ENCODE measurements at places on chromosomes 11 and 22.
A peak's percentile ranks its signal among the peaks of the same experiment; 100 is the strongest.

DNA sequence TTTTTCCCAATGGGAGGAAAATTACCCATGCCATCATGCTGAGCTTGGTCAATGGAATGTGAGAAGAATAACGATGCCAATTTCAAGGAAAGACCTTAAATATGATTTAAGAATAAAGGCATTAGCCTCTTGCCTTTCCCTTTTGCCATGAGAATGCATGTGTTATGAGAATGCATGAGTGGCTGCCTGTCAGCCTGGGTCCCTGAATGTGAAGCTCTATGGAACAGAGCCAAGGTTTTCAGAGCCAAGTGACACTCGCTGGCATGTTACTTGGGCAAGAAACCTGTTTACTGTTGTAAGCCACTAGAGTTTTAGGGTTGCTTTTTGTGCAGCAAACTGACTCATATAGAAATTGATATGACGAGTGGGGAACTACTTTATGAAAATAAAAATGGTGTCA is 75.7 kb downstream of the JRKL start:
- no peak for DNase-seq

DNA sequence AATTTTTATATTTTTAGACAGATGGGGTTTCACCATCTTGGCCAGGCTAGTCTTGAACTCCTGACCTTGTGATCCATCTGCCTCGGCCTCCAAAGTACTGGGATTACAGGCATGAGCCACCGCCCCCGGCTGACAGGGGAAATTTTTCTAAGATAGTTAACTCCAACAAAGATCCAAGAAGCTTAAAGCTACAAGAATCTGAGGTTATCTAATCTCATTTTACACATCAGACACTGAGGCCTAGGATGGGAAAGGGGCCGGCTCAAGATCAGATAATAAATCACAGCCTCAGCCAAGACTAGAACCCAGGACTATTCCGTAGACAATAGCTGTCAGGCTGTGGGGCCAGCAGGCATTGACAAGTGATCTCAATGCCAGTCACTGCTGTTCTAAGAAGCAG is 94.0 kb downstream of the AMBRA1 start:
- DNase-seq, result no peak

DNA sequence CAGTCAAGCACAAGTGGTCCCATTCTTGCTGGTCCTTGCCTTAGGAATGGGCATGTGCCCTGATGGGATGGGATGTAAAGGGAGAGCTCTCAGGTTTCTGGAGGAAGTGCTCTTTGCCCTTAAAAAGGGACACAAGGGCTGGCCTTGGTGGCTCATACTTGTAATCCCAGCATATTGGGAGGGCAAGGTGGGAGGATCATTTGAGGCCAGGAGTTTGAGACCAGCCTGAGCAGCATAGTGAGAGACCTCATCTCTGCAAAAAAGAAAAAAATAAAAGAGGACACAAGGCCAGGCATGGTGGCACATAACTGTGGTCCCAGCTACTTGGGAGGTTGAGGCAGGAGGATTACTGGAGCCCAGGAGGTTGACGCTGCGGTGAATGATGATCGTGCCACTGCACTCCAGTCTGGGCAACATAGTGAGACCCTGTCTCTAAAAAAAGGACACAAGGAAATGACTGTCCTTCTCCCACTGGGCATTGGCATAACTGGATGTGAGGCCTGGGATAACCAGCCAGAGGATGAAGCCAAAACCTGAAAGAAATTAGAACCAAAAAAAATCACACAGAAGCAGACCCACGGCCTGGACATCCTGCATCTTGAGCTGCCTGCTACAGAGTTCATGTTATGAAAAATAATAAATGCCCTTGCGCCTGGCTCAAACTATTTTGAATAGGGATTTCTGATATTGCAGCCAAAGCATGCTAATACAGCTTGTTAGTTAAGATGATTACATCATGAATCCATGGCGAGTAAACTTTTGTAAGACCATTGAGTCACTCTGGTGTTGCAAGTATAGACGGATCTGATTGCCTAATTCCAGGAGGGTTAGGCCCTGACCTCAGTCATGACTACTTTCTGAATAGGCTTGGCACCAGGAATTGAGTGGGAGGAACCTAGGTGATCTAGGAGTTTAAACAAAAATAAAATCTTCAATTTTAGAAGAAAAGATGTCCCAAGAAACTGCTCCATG is 12.9 kb upstream of the CRKL start:
- no peak for DNase-seq

GRCh38 chr11:57597461-57597915 is at the start of gene SERPING1:
Gene SERPING1, plus strand, starts transcription at chr11:57597685. Its CDS starts 586 bp downstream, at chr11:57598271.
- no peak for DNase-seq

DNA sequence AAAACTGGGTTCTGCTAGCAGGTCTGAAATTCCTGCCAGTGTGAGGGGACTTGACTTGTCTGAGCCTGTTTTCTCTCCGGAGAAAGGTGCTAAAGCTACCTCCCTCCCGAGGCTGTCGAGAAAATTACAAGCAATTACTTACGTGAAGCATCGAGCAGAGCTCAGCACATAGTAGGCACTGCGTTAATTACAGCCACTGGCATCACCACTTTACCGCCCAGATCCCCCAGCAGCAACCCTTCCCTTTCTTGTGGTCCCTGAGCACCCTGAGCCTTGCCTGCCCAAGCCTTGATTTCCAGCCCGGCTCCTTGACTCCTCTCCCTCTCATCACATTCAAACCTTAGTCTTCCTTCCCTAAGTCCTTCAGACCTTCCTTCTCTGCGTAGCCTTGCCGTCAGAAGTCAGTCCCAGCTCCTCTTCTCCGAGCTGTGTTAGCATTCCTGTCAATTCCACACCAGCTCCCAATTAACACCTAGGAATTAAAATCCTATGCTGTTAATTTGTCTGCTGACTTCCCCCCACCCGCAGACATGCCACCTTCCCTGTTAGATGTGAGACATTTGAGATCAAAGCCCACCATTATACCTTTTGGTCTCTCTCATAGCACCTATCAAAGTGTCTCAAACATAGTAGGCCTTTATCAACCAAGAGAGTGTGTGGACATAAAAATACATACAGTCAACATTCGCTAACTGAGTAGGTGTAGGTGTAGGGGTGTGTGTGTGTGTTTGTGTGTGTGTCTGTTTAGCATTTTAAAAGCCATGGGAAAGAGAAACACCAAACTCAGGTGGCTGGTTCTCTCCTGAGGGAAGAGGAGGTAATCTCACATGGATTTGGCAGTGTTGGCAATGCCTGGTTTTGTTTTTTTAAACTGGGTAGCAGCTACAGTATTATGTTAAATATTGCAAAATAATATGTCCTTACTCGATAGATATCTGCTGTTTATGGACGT is 2.8 kb upstream of the KCNJ5 start:
- no peak for DNase-seq

GRCh38 chr22:26894362-26894761 is 237.0 kb downstream of the MIAT start:
- no peak for DNase-seq

- DNase-seq, result no peak
Observed at GRCh38 chr11:17477361-17477760, 716 bp upstream of the ABCC8 start.

DNA sequence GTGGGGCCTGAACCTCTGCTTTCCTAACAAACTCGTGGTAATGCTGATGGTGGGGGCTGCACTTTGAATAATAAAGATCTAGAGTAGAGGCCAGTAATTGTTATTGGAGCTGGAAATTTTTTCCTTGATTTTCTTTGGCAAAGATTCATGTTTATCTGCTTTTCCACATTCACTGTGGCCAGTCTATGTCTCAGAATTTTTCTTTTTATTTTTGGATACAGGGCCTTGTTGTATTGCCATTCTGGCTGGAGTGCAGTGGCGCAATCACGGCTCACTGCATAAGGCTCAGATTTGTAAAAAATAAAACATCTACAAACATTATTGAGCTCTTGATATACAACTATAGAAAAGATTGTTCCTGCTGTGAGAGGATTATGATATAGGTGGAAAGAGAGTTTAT is 1.6 kb downstream of the TMEM135 start:
- DNase-seq, result no peak

DNA sequence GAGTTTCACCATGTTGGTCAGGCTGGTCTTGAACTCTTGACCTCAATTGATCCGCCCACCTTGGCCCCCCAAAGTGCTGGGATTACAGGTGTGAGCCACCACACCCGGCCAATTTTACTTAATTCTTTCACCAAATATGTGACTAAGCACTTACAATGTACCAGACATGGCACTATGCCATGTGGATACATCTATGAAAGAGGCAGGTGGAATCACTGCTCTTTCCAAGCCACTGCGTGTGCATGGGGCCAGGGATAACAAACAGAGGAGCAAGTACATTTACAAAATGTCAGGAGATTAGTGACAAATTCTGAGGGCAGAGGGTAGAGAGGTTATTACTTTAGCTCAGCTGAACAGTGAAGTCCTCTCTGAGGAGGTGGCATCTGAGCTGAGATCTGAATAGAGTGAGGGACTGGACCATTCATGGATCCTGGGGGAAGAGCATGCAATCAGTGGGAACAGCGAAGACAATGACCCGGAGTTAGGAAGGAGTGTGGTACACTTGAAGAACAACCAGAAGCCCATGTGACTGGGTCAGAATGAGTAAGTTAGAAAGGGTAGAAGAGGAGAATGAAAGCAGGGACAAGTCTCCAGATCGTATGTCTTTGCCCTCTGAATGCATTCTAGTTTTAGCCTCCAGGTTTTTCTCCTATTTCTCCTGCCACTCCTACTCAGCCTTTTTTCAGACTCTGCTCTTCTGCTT is 38.3 kb upstream of the GRAMD1B start:
- no peak for DNase-seq

DNA sequence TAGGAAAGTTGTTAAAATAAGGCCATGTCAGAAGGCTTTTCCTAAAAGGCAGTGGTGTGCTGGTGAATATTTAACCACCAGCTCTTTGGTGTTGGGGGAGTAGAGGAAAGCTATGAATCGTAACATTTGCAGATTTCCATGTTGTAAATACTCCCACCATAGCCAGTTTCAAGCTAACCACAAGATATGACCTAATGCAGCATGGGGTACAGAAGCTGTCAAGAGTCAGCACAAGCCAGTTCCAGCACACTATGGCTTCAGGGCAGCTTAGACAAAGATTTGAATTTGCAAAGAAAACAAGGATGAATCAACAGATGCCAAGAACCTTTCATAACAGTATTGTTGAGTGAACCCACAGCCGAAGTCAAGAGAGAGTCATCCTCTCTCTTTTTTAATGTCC is 40.0 kb downstream of the COMMD9 start:
- DNase-seq, result no peak

DNA sequence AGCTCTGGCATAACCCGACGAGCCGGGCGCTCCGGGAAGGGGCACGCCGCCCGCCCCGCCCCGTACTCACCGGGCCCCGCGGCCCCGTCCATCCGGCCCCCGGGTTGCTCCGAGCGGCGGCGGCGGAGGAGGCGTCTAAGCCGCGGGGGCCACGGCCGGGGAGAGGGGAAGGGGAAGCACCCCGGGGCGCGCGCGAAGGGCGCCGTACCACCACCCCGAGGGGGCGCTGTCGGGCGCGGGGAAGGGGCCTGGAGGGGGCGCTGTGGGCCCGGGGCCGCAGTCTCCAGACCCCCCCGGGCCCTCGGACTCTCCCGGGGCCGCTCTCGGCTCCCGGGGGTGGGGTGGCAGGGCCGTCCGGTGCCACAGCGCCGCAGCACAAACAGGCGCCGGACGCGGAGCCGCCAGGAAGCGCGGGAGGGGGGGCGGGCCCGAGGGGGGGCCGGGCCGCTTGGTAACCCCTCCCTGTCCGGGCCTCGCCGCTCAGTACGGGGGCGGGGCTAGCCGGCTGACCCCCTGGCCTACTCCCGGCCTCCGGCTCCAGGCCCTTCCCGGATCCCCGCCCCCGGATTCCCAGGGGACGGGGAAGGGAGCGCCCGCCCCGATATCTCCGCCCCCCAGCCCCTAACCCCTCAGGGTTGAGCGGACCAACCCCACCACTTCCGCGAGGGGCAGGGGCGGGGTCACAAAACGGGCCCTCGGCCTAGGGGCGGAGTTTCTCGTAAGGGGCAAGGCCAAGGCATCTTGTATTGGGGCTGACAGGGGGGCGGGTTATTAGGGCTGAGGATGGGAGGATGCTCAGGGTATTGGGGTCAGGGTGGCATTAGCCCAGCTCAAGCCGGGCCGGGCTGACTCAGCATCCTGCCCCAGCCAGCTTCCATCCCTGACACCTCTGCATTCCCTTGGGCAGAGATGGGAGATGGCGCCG is at the start of the genes EML3 and ROM1:
Gene EML3, minus strand, starts transcription at position 410 of the 925 bp plus-strand sequence. Its CDS starts 318 bp downstream, at position 92.
Gene ROM1, plus strand, starts transcription at position 892 of the 925 bp plus-strand sequence. Its CDS starts 25 bp downstream, at position 917.
- DNase-seq, result peak; percentile 95

DNA sequence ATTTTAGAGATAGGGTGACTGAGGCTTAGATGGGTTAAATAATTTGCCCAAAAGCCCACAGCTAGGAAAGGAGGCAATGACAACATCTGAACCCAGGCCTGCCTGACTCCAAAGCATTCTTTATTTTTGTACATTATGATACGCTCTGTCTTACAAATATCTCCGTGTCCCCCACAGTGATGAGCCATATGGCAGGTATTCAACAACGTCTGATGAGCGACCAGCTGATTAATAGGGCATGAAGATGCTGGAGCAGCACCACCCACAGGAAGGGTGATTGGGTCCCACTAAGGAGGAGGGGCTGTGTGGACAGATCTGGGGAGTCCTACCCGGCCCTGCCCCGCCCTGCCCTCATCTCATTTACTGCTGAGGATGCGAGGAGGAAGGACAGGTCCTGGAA is 380.6 kb downstream of the CADM1 start:
- no peak for DNase-seq

- no peak for DNase-seq
Observed at GRCh38 chr11:79794057-79794456, 353.2 kb upstream of the TENM4 start.

DNA sequence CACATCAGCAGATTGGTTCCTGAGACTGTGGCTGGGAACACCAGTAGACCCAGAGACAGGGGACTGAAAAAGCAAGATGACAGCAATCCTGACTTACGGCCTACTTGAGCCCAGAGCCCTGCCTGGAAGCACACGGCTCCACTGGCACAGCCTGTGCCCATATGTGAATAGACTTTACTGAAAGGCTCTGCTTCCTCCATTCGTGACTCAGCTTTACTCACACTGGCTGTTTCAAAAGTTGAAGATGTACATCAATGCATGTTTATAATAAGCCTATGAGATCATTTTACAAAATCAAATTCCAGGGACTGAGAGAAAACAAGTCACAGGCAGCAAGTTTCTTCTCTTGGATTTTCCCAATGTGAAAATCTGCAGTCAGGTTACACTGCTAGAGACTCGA is 134.6 kb upstream of the TEAD1 start:
- DNase-seq, result no peak

- no peak for DNase-seq
Observed at GRCh38 chr11:24351179-24351578, 145.7 kb upstream of the LUZP2 start.

DNA sequence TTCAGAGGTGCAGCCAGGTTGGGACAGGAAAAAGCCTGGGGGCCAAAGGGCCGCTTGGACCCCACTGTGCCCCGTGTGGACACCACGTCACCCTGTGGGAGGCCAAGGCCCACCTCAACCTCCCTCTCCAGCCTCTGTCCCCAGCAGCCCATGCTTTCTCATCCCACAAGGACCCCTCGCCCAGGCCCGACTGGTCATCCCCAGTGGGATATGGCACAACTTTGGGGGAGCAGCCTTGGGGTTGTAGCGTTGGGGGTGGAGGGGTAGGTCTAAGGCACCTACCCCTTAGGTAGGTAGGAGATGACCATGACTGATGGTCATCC is 44.0 kb downstream of the IGF2 start:
- no peak for DNase-seq

GRCh38 chr11:134835561-134835960 is 423.5 kb upstream of the B3GAT1 start:
- DNase-seq, result no peak

GRCh38 chr11:2134022-2135010 is 4.9 kb downstream of the IGF2 start:
- no peak for DNase-seq
